ENCODE measurements at places on chromosomes 12 and 14.

DNA sequence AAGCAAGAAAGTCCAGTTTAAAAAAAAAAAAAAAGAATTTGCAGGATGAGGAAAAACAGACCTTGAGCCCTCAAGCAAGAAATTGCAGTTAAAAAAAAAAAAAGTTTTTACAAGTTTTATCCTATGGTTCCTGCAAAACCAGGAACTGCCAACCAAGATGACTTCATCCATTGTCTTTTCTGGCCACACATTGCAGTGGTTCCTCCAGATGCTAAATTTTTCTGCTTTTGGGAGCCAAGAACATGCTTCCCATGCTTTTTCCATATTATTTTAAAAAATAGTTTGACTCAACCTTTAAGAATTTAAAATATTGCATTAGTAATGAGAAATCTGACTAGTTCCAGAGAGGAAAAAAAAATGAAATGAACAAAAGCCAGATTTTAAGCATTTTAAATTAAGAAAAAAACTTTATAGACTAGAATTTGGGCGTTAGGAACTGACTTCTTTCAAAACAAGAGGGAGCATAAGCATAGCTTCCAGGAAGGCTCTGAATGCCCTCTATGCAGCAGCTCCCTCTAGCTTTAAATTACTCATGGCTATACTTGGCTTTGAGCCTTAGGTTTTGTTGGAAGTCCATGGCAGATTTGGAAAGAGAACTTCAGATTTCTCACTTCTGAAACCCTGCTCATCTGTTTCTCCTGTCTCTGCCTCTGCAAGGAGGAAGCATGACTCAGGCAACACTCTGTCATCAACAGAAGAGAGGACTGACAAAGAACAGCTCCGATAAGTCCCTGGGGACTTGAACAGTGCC, 124.5 kb downstream of the GPR65 start:
- DNase-seq, result no peak

- DNase-seq, result peak; percentile 64
These were observed 85.4 kb downstream of the CHGA start for GRCh38 chr14:93008381-93008780.

DNA sequence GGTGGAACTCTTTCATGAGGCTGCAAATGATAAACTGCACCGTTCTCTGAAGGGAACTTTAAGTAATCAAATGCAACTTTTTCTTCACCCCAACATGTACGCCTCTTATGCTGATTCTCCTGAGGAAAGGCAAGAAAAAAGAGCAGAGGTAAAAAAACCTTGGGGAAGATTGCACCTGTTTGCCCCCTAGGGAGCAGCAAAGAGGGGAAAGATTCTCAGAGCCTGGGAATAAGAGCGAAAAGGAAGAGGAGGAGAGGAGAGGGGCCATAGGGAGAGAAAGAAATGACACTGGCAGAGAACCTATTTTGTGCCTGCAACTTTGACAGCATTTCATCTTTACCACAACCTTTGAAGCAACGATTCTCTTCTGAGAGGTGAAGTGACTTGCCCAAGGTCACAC, 254.6 kb downstream of the KSR2 start:
- no peak for DNase-seq

- DNase-seq, result peak; percentile 29
These were observed 43.9 kb downstream of the CCDC88C start for GRCh38 chr14:91373591-91374254.

DNA sequence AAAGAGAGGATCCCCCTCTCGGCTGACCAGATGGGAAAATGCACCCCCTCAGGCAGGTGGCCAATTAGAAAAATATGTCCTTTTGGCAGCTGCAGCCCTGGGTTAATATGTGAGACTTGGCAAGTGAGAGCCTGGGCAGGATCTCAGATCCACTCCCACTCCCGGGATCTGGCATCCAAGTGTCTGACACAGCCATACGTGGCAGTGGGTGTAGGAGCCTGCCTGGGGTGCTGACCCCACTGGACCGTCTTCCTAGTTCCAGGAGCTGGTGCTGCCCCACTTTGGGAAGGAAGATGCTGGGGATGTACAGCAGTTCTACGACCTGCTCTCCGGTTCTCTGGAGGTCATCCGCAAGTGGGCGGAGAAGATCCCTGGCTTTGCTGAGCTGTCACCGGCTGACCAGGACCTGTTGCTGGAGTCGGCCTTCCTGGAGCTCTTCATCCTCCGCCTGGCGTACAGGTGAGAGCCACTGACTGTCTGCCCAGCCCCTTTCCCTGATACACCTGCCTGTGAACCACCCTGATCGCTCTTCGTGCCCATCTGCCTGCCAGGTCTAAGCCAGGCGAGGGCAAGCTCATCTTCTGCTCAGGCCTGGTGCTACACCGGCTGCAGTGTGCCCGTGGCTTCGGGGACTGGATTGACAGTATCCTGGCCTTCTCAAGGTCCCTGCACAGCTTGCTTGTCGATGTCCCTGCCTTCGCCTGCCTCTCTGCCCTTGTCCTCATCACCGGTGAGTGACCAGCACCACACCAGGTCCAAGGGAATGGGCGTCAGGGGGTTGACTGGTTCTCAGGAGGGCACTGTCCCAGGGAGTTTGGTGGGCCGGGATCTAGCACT, 5.8 kb downstream of the NR4A1 start:
- DNase-seq, result no peak

DNA sequence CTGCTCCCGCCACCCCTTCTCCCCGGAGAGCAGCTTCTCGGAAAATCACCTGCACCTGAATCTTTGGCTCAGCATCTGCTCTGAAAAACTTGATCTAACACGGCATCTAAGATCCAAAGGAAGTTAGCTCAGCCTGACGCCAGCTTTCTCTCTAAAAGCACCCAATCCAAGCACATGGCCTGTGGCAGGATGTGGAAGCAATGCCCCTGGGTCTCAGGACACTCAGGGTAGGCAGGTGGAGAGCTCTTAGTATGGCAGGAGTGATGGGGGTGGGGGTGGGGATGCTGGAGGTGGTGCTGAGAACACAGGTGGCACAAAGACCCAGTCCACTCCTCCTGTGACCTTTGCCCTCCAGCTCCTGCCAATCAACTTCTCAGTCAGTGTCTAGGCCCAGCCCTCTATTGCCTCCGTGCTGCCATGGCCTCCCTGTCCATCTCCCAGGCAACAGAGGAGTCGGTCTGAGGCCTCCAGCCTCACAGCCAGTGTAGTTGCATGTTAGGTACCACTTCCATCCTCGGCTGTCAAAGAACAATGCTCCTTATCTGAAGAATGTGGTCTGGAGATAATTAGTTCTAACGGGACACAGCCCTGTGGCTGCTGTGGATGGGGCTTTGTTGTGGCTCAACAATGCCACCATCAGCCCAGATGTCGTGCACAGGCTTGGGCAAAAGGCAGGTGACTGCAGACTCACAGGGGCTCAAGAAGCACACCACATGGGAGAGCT, 180.0 kb upstream of the C14orf180 start:
- DNase-seq, result no peak

- DNase-seq, result no peak
These were observed 33.3 kb downstream of the KCNK13 start for GRCh38 chr14:90095096-90095495.

- DNase-seq, result no peak
These were observed 302.4 kb downstream of the NELL2 start for GRCh38 chr12:44573723-44574122.

DNA sequence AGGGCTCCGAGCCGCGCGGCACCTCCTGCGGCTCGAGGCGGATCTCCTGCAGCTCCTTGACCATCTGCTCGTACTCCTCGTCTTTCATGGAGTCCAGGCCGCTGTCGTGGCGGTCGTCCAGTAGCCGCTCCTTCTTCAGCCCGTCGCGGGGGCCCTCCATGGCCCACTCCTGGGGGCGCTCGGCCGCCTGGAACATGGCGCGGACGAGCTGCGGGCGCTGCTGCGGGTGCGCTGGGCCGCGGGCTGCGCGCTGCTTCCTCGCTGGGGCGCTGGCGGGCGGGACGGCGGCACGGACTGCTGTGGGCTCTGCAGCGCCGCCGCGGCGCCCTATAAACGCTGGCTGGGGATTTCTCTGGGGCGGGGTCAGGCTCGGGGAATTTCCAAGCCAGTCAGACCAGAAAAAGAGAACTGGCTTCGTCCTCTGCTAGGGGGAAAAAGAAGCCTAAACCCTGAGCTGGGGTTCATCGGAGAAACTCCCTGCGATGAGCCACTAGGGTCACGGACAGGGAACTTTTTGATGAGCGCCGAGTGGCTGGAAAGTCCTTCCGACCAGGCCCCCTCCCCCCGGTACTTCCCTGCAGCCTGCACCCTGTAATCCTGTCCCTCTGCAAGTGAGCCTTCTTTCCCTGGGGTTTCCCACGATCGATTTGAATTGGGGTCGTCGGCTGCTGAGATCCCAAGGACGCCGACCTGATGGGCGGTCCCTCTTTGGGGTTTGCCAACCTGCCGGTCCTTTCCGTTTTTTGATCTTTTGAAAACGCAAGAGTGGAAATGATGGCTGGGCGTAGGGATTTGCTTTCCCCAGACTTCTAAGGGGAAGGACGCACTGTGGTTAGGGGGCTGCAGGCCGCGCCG, at the start of gene NFKBIA:
Gene NFKBIA (minus strand): TSS at position 301 of the 855 bp plus-strand sequence. CDS start 105 bp downstream, at position 196.
- peak; percentile 38 for DNase-seq

GRCh38 chr14:68947802-68948201, 31.3 kb downstream of the ACTN1 start:
- no peak for DNase-seq

DNA sequence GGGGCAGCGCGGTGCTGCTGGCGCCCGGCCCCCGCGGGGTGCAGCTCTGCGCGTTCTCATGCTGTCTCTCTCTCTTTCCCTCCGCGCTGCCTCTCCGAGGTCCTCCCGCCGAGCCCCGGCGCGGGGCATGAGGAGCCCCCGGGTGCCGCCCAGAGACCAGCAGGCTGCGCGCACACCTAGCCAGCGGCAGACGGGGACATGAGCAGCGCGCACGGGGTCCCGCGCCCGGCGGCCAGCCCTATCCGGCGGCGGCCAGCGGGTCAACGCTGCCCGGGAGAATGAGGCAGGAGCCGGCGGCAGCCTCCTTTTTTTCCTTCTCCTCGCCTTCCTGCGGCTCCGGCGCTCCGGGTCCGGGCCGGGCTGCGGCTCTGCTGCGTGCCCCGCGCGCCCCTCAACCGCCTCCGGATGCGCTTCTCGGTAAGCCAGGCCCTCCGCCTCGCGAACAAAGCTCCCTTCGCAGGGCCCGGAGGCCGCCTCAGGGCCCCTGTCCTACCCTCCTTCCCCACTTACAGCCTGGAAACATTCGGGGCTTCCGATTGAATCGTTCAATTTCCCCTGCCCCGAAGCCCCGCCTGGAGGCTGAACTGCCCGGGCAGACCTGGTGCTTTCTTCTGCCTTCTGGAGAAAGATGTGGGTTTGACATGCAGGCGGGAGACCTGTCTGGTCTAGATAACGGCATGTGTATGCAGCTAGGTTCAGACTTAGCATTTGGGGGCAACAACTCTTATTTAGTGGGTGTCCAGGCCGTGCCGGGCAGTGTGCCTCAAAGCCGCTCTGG, at the start of gene TUNAR:
Gene TUNAR (plus strand): TSS at position 72 of the 778 bp plus-strand sequence.
- DNase-seq, result no peak

DNA sequence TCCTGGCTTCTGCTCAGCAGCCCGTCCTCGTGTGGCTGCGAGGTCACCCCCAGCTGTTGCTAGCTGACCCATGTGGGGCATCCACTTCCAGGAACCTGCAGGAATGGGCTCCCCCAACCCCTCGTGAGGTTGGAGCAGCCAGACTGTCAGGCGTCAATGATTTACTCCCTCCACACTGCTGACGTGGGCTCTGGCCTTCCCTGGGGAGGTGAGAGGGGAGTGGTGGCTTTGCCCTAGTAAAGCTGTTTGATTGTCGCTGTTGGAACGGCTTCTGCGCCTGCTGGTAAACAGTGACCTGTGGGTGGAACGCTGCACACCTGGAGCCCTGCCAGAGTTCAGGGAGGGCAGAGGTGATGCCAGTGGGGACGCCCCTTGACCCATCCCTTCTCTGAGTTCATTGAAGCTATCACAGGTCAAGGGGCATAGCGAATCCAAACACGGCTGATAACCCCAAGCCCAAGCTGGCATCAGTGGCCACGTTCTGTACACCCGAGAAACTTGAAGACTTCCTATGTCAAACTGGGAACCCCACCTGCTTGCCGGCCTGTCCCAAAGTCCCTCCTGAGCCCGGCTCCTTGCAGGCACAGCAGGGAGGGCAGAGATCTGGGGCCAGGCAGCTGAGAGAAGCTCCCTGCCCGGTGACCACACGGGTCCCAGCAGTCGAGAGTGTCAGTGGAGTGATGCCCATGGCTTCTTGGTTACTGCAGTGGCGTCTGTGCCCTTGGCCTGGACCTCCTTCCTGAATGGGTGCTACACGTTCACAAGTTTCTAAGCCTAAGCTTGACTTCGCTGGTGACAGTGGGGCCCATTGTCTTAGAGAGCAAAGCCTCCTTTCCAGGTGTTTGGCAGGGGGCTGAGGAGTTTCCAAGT, 2.7 kb downstream of the ASPG start:
- DNase-seq, result no peak

- no peak for DNase-seq
These were observed 80.0 kb downstream of the NTF3 start for GRCh38 chr12:5511644-5512600.

- no peak for DNase-seq
These were observed 85.0 kb downstream of the FOXN3 start for GRCh38 chr14:89332031-89332430.

All from H54 (cell line).